ENCODE measurements at places on chromosomes 3 and 15.

DNA sequence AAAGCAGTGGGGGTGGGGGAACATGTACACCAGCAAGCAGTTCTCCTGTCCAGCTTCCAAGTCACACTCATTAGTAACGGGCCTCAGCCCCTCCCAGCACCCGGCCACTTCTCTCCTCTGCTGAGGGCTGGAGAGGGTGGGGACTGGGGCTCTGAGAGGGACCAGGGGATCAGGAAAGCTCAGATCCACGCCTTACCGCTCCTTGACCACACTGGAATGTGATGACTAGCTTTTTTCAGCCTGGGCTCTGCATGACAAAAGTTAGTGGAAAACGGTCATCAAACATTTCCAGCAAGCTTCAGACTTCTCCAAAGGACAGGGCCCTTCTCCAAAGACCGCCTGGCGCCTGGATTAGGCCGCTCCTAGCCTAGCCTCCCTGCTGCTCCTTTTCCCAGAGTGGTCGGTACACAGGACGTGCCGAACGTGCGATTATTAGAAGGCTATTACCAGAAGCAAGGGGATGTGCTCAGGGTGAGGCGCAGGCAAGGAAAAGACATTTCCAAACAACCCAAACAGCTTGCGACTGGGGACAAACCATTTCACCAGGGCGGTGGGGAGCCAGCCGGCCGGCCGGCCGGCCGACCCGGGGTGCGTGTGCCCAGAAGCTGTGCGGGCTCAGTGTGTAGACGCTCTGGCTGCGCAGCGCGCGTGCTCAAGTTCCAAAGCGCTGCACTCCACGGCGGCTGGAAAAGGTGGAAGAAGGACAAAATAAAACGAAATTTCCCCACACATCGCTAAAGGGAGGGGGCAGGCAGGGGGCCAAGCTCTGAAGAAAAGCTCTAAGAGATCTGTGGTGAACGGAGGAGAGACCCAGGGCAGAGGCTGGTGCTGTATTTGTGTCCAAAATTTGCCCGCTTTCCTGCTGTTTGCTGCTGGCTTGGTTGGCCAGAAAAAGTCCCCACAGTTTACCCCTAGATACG, 51.0 kb upstream of the SSR3 start:
- DNase-seq = no peak

GRCh38 chr15:73287019-73287418, 81.7 kb downstream of the HCN4 start:
- no peak for DNase-seq

DNA sequence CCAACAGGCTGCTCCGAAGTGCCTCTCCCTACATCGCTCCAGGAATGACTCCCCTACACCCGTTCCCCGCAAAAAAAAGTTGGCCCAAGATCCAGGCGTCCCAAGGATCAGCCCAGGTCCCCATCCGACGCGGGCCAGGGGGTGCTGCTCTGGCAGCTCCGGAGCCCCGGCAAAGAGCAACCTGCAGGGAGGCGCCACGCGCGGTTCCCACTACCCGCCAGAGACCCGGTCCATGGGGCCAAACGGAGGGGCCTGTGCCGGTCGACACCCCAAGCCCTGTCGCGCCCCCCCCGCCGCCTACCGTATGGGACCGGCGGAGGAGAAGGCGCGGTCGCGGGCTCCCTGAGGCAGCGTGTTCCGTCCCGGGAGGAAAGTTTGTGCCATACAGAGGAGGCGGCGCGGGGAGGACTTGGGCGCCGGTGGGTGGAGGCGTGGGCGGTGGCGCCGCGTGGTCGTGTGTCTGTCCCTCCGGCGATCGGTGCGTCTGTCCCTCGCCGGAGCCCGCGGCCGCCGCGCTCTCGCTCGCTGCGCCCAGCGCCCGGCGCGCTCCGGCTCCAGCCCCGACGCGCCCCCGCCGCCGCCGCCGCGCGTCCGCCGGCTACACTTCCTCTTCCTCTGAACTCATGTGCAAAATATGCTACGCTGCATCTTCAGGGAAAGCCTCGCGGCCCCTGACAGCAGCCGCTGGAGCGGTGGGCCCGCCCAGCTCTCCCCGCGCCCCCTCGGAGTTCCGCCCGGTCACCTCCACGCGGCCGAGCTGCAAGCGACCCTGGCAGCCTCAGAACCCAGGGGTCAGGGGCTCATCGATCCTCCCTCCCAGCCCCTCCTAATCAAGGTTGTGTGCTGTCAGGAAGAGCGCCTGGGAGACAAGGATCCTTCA, at the start of gene RFTN1:
RFTN1 (minus strand) TSS at position 559 of the 880 bp plus-strand sequence. CDS start 19,830 bp downstream, outside the sequence.
- DNase-seq = peak; percentile 71

- DNase-seq = no peak
Measured at GRCh38 chr3:43194069-43194468, 88.2 kb upstream of the POMGNT2 start.

DNA sequence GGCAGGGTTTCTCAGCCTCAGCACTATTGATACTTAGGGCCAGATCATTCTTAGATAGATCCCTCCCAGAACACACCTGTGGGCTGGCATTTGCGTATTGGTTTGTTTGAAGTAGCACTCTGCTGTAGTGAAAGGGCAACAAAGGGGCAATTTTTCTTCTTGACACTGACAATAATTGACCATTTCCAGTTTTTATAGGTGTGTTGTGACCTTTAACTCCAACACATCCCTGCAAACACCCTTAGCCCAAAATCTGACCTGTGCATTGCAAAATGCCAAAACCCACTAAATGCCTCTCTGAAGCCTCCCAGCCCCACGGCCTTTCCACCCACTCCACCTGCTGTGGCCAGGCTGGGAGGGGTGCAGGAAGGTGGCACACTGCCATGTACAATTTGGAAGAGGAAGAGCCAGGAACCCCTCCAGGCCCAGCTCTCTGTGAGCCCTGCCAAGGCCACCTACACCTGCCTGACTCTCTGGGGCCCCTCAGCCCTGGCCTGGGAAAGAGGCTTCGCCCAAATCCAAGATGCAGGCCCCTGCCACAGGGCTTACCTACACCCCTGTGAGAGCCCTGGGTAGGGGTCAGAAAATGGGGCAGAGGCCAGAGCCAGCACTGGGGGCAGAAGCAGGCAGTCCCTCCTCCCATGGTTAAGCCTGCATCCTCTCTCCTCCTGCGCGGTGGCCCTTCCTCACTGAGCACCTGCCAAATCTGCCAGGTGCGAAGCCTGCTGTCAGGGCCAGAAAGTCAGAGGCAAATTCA, 9.6 kb upstream of the CYP11A1 start:
- DNase-seq = no peak

- DNase-seq = no peak
Measured at GRCh38 chr3:126971891-126972351, 11.0 kb upstream of the PLXNA1 start.

DNA sequence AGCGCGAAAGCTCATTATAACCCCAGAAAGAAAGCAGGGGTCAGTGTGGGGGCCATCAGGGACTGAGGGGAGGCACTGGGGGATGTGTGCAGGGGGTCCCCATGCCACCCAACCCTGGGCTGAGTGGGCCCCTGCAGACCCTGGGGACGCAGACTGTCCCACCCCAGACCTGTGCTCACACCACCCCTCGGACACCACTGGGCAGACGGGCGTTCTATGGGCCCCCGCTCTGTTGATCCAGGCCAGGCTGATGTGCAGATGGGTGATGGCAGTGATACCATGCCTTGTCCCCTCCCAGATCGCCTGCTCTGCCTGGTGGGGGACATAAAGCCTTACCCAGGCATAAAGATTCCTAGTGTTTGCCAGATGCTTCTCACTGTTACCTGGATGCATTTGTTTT, 259.7 kb upstream of the TLE3 start:
- peak; percentile 8 for DNase-seq

DNA sequence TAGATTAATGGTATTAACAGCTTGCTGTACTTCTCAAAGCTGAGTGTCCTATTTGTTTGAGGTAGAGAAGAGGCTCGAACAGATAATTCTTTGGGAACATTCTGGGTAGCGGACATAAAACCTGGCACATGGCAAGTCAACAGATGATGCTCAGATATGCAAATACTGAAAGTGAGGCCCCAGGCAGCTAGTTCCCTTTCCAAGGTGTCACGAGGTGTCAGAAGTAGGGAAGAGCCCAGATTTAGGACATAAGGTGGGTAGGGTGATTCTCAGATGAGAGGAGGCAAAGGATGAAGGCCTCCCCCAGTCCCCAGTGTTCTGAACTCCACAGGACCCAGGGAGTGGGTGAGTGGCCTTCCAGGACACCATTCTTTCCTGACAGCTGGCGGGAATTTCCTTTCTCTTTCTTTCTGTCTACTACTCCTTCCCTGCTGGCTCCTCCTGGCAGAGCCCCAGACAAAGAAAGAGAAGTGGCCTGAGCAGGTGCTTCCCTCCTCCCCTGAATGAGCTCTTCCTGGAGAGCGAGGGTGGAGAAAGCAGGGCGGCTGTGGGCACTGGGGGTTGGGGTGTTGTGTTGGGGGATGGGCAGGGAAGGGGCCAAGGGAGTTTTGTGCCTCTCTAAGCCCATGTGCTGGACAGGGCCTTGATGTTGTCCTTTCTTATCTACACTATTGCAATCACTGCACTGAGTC, 87.5 kb downstream of the CORO2B start:
- DNase-seq = no peak

DNA sequence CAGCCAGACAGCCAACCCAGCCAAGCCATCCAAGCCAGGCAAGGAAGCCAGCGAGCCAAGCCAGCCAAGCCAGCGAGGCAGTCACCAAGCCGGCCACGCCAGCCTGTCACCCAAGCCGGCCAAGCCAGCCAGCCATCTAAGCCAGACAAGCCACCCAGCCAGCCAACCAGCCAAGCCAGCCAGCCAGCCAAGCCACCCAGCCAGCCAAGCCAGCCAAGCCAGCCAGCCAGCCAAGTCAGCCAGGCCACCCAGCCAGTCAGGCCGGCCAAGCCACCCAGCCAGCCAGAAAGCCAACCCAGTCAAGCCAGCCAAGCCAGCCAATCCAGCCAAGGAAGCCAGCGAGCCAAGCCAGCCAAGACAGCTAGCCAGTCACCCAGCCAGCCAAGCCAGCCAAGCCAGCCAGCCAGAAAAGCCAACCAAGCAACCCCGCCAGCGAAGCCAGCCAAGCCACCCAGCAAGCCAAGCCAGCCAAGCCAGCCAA, 201.2 kb downstream of the GOLGA6L6 start:
- DNase-seq = peak; percentile 68

- no peak for DNase-seq
Measured at GRCh38 chr3:26350853-26351252, 271.7 kb upstream of the LRRC3B start.

- DNase-seq = no peak
Measured at GRCh38 chr3:118802325-118803095, 232.1 kb downstream of the IGSF11 start.

DNA sequence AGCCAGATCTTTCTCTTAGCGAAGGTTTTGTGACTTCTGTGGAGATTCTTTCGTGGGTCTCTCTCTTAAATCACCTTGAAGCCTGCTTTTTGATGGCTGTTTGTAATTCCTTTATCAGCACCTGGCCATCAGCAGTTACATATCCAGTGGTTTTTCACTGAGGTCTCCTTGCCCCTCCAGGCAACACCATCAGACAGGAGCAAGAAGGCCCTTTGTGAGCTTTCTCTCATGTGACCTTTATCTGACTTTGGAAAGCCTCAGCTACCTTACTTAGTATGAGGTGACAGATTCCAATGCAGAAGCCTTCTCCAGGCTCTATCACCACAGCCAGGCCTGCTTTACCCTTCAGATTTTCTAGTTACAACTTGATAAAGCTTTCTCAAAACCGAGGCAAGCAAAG, 30.0 kb upstream of the P3H2 start:
- DNase-seq = no peak

- no peak for DNase-seq
Measured at GRCh38 chr15:89051875-89052274, 36.4 kb upstream of the ABHD2 start.

DNA sequence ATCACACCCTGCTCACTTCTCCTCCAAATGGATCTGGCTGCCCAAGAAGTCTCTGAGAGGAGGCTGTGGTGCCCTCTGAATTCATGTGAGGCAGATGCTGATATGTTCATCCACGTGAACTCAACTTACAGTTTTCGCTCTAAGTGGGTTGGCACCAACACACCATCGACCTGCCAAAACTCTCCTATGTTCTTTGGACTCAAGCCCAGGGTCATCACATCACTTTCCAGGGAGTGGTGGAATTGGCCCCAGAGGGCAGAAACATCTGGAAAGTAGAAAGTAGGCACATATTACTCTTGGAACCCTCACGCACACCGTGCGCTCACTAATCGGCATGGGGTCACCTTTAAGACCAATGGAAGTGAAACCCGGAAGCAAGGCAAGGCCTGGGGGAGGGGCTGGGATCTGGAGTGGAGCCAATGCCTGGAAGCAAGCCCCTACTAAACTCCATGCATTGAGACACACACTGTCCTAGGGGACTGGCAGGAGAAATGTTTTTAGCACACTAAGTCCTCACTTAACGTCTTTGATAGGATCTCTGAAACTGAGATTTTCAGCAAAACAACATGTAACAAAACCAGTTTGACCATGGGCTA, 41.4 kb downstream of the SSUH2 start:
- no peak for DNase-seq

- DNase-seq = no peak
Measured at GRCh38 chr3:134251731-134252391, 1.2 kb upstream of the RYK start.

DNA sequence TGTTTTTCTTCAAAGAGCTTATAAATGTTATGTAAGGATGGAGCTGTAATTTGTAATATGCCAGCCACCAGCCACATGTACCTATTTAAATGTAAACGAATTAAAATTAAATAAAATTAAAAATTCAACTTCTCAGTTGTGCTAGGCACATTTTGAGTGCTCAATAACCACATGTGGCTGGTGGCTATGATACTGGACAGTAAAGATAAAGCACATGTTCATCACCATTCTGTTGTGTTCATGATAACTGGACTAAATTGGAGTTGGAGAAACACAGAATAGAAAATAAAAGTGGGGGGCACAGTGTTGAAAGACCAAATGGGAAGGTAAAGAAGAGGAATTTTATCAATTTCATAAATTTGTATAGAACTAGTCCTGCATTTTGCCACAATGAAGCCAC, 49.8 kb upstream of the DAZL start:
- no peak for DNase-seq

DNA sequence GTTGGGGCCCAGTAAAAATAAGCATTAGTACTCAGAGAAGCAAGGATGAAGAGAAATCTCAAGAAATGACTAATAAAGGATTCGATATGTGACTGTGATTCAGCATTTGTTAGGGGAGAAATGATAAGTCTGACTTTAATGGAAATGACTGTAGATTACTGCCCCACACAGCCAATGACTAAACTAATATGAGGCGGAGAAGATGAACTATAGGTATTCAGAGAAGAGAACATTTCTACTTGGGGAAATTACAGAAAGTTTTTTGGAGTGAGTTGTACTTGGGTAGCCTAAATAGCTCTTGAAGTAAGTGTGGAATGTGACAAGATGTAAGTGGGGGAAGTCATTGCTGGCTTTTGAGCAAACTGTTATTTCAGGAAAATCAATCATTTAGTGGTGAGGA, 380.0 kb downstream of the PDCD6IP start:
- DNase-seq = no peak

DNA sequence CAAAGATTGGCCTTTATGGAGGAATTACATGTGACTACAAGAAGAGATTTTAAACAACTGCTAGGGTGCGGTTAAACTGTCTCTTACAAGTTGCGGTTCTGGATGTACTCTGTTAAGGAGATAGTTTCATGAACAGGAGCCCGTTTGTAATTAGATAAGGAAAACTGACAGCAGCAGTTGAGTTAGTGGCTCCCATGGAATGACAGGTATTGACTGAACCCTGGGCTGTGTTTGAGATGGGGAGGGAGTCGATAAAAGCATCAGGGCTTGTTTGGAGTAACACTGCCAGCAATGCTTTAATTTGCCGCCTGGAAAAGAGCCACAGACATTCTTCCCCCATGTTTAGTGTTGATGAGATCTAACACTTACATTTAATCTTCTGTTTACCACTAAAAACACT, 139.9 kb downstream of the ROBO2 start:
- DNase-seq = no peak

GRCh38 chr3:195508185-195508584, 34.9 kb downstream of the PPP1R2 start:
- DNase-seq = no peak

Measured in CD8-positive, alpha-beta T cell (primary cell).